GM12864 (cell line): ENCODE measurements at places on chromosomes 3 and 15.

DNA sequence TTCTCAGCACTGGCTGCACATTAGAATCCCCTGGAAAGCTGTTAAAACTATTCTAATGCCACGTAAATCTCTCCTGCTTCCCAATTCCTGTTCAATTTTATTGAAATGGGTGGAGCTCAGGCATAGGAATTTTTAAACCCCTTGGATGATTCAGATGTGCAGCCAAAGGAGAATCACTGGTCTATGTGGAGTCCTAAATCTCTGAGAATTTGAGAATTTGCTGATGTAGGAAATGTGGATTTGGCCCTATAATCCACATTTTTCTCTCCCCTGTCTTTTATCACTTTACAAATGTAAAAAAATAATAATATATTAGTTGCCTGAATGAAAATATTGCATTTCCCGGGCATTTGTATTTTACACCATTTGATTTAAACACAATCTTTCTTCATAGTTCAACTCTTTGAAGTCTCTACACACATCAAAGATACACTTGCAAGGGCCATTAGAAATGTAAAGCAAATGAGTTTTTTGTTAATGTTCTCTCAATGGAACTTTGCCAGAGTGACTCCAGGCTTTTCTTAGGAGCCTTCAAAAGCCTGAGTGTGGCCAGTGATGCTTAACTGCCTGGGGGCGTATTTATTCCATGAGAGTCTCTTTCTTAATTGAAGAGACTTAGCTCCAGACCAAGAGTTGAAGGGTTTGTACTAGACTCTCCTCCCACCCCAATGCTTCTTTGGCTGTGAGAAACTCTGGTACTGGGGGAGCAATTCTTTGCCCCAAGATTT is 48.8 kb upstream of the PTX3 start:
- DNase-seq = no peak

GRCh38 chr3:28244491-28244890 is 3.1 kb downstream of the CMC1 start:
- no peak for DNase-seq

- DNase-seq = no peak
Measured at GRCh38 chr15:89910891-89911626, 1.7 kb downstream of the ARPIN start.

DNA sequence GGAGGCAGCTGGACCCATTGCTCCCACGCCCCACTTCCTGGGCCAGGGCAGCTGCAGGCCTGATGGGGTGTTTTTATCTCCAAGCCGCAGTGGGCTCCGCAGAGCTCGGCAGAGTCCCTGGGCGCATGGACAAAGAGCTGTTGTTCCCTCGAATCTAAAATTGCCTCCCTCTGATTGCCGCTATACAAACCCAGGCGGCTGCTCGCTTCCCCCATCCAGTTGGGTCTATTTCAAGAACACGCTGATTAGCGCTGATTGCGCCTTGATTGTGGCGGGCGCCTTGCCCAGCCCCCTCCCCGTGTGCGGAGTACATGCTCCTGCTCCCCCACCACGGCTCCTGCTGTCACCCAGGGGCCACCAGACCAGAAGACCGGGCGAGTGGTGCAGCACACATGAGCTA is 43.4 kb upstream of the SLC6A1 start:
- no peak for DNase-seq

GRCh38 chr3:177109688-177110330 is 87.5 kb downstream of the TBL1XR1 start:
- DNase-seq = peak; percentile 8

DNA sequence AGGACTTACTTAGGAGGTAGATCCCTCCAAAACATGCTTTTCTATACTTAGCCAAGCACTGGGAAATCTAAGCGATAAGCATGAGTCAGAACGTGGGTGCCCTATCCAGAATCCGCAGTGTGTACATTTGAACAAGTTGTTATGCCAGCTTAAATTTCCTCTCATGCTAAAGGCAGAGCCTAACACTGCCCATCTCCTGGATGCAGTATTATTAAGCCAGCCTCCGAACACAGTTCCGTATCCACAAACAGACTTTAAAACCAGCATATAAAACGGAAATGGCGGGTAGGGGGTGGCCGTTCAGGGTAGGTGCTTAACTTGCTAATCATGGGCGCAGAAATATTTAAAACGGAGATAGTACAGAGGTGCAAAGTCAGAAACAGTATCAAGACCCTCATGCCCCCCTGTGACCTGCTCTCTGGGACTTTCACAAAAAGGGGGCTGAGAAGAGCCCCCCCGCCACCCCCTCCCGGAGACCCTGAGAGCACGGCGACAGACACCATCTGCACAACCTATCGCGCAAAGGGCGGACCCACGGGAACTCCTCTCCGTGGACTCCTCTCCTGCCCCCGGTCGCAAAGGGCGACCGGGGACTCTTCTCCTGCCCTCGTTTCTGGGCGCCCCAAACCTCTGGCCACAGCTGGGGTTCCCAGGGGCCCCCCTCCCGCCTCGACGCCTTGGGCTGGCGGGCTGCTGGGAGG is 889 bp upstream of the LRRIQ4 start:
- no peak for DNase-seq

DNA sequence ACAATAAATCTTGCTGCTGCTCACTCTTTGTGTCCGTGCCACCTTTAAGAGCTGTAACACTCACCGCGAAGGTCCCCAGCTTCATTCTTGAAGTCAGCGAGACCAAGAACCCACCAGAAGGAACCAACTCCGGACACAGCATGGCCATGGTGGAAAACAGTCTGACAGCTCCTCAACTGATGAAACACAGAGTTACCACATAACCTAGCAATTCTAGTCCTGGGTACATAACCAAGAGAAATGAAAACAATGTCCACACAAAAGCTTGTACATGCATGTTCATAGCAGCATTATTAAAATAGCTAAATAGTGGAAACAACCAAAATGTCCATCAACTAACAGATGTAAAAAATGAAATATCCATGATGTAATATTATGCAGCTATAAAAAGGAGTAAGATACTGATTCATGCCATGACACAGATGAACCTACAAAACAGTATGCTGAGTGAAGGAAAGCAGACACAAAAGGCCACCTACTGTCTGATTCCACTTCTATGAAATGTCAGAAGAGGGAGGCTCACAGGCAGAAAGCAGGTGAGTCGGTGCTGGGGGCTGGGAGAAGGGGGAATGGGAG is 36.8 kb downstream of the VGLL4 start:
- DNase-seq = no peak

- peak; percentile 19 for DNase-seq
Measured at GRCh38 chr3:141876891-141877621, 613 bp downstream of the ATP1B3 start.

DNA sequence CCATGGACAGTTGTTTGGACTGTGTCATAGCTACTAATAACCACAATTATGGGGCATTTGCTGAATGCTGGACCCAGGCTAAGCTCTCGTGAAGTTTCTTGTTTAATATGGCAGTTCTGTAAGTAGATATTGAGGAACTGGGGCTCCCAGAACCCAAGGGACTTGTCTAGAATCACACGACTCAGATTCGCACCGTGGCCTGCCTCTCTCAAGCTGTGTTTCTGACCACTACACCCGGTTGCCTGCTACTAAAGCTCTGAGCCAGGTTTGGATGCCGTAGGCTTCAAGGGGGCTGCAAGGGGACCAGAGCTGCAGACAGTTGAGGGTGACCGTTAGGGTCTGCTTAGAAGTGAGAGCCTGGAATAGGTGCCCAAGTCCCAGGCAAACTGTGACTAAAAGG is 11.5 kb downstream of the TEX264 start:
- no peak for DNase-seq

DNA sequence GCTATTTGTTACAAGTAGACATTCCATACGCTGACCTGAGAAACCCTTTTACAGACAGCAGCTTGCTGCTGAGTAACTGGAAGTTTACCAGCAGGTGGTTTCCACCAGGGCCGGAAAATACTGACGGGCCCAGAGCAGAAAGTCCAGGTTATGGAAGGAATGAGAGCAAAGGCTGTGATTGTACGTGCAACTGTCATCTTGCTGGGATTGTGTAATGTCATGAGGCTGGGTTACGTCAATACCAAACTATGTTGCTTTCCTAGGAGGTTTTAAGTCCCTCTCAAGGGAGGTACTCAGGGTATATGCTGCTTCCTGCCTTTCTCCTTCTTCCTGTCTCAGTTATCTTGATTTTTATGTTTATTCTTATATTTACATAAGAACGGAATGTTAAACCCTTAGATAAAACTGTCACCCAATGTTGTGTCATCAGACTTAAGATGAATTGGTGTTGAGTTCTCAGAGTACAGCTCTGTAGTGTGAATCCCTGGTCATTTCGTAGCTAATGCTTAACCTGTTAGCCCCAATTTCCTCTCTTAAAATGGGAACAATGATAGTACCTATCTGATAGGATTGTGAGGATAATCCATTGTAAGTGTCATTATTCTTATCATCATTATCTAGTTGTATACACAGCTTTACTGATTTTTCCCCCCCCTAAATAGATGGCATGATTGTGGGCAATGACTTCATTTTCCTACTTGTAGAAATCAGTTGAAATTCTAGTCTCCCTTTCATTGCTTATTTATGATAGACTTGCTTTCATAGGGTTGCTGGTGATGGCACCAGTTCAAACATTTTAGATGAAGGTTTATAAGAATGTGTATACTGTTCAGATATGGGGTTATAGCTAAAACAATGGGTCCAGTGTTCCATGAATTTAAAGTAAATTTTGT is 101.4 kb downstream of the FNDC3B start:
- DNase-seq = no peak

DNA sequence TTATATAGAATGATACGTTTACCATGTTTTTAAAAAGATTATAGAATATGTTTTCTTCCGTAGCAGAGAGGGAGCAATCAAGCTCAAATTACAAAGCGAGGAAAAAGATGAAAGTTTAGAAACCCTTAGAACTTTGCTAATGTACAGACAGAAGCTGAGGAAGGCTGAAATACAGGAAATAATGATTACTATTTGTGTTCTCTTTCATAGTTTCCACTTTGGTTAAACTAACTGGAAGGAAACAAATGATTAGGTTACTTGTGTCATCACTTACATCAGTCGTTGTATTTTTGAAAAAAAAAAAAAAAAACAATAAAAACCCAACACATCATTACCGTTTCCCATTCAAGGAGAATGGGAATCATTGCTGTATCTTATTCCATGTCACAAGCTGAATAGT is 337.8 kb upstream of the CBLB start:
- DNase-seq = no peak

DNA sequence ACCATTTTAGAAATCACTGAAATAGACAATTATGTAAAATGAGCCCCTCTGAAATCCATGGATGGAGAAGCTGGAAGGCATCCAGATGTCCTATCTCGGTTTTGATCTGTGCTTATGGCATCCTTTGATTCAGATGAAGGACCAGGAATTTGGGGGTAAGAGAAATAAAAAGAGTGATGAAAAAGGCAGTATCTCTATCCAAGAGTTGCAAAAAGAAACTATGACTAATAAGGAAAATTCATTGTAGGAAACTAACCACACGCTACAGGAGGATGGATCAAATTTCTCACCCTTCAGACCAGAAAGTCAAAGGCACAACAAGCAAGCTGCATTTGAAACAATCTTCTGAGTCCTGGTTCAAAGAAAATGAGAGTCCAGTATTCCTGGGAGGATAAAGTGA is 34.8 kb downstream of the SRGAP3 start:
- DNase-seq = no peak

DNA sequence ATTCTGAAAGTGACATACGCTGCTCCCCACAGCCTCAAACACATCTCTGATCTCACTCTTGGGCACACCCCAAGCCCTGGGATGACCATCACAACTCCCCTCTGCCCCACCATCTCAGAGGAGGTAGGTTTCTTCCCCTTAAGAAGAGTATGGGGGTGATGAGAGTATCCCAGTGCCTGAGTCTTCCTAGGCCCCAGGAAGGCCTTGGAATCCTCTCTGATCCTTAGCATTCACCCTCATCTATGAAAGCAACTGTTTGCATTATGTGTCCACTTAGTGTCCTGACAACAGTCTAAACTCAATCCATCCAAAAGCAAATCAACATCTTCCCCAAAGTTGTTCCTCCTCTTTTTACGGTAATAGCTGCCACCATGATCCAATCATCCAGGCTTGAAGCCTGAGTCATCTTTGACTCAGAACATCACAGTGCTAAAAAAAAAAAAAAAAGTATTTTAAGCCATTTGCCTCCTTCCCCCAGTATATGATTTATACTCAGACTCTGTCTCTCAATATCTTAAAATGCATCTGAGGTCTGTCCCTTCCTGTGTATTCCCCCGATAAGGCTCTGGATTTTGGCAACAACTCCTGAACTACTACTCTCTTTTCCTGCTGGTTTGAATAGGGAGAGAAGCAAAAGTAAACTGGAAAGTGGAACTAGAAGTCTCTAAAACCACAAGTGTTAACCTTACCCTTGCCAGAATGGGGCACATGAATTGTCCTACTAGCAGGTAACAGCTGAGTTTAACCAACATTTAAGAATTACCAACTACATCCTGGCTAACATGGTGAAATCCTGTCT is 22.5 kb downstream of the POPDC2 start:
- DNase-seq = no peak

DNA sequence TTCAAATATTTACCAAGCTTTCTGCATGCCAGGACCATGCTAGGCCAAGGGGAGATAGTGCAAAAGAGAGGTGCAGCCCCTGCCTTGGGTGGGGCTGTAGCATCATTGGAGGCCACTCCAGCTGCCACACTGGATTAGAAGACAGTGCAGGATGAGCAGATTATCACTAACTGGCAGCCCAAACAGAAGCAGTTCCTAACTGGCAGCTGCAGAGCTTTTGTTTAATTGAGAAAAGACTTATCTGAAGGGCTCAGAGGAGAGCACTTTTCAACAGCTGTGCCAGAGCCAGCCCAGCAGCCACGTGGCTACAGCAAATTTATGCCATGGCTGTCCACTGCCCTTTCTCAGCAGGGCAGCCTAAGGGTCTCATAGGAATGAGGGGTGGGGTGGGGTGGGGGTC is 13.5 kb upstream of the ACSBG1 start:
- no peak for DNase-seq
